Nucleus accumbens (tissue), 56 donors: ENCODE measurements at places on chromosomes 5 and 9.

GRCh38 chr5:139600336-139600949, 39.3 kb downstream of the UBE2D2 start:
- no peak for DNase-seq

DNA sequence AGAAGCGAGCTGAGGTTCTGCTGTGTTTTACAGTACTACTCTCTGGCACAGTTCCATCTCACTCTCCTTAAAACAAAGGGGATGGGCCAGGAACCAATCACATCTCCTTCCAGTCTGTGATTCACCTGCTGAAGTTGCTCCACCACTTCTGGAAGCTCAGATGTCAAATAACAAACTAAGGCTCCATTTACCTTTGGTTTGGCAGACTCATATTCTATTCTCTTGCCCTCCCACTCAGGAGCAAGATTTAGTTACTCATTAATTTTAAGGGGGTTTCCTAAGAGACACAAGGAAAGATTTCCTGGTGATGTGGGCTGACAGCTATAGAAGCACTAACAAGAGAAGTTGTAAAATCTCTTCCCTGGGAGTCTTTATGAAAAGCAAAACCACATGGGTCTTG, 37.8 kb upstream of the KIF2A start:
- DNase-seq, result no peak

DNA sequence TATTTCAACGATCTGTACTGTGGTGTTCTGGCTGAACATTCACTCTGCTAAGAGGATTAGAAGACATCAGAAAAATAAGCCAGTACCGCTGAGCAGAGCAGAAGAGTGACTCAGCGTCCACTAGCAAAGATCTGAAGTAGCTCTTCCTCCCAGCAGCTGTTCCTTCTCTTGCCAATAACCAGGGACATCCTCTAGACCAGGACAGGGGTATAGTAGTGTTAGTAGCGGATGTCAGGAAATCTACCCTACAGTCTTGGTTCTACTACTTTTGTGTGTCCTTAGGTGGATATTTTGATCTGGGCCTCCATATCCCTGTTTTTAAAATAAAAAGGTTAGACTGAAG, 103.6 kb downstream of the TSSK1B start:
- no peak for DNase-seq

GRCh38 chr5:154813736-154814135, 36.7 kb downstream of the FAXDC2 start:
- DNase-seq, result no peak

- DNase-seq, result no peak
Measured at GRCh38 chr9:107480386-107480789, 9.2 kb downstream of the KLF4 start.

DNA sequence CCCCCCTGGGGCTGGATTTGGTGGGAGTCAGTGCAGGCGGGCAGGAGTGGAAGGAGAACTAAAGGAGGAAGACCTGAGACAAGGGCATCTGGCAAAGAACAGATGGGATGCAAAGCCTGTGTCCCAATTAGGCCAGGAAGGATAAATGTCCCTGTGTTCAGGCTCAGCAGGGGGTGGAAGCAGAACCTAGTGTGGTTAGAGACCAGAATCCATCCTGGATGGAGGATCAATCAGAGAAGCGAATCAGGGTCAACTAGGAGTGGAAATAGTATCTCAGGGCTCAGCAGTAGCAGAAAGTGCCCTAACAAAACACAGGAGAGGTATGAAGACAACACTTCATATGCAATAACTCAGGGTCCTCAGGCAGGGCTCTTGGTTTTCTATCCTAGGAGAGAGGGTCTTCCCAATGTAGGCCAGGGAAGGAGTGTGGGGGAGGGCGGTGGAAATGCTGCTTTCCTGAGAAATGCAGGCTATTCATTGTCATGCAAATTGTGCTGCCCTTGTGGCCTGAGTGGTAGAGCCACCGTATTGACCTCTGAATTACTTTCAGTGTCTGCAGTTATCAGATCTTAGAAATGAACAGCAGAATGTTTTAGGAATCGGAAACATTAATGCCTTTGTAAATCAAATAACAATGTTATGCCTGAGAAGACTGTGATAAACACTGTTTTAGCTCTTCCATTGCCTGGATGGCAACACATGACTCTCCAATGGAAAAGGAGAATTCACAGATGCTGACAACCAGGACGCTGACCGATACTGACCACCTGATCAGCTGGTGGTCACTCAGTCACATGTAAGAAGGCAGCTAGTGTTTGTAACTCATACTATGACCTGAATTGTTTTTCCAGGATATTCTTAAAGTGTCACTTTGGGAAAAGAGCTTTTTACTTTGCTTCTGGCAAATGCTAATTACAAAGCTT, 323.6 kb downstream of the SEMA5A start:
- no peak for DNase-seq

GRCh38 chr5:133396187-133396741, 216.1 kb downstream of the FSTL4 start:
- DNase-seq, result no peak

GRCh38 chr9:71767776-71768321, 464 bp downstream of the CEMIP2 start:
- DNase-seq, result no peak

- no peak for DNase-seq
Measured at GRCh38 chr5:2631758-2632157, 119.7 kb downstream of the IRX2 start.

GRCh38 chr9:104589626-104590025, 9.6 kb downstream of the OR13C5 start:
- no peak for DNase-seq

- no peak for DNase-seq
Measured at GRCh38 chr5:73440262-73440661, 8.3 kb downstream of the FOXD1 start.

DNA sequence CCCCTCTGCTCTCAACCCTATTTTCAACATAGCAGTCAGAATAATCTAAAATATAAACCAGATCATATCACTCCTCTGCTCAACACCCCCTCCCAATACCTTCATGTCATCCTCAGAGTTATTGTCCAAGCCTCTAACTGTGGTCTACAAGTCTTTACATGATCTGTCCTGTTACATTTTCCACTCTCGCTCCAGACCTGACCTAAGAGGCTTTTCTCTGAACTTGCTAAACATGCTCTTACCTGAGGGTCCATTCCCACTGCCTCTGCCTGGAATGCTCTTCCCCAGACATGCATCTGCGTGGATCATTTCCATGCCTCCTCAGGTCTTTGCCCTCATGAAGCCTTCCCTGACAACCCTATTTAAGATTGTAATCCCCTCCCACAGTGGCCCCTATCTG, 12.0 kb downstream of the NIPSNAP3B start:
- DNase-seq, result no peak

DNA sequence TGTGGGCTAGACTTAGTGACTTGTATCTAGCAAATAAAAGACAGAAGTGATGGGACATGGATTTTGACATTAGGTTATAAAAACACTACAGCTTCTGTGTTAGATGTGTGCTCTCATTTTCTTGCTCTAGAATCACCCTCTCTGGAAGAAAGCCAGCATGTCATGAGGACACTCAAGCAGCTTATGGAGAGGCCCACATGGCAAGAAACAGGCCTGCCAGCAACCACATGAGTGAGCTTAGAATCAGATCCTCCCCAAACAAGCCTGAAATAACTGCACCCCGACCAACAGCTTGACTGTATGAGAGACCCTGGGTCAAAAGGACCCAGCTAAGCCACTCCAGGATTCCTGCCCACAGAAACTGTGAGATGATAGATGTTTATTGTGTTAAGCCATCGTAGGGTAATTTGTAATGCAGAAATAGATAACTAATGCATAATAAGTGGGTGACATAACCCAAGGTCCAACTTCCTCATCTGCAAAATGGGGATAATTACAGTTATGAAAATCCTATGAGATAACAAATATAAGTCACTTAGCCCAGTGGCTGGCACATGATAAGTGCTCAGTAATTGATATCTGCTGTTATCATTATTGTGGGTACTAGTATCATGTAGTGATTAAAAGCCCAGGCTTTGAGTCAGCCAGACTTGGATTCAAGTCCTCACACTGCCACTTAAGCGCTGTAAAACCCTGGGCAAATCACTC, 86.5 kb downstream of the KLHL3 start:
- DNase-seq, result no peak

DNA sequence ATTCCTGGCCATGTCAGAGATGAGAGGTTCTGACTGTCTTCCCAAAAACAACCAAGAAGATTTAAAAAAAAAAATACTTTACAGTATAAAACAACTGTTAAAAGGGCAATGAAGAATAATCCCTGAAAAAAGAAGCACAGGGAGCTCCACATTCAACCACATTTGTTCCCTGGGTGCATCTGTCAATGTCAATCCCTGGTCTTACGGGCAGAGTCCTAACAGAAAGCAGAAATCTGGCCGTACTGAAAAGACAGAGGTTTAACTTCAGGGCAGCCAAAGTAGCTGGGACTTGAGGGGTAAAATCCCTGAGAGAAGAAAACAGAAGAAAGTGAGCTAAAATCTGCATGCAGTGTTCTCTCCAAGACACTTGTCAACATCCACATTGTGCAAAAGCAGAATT, 76.6 kb downstream of the RICTOR start:
- no peak for DNase-seq

- no peak for DNase-seq
Measured at GRCh38 chr9:137117269-137117731, 2.8 kb upstream of the DPP7 start.

DNA sequence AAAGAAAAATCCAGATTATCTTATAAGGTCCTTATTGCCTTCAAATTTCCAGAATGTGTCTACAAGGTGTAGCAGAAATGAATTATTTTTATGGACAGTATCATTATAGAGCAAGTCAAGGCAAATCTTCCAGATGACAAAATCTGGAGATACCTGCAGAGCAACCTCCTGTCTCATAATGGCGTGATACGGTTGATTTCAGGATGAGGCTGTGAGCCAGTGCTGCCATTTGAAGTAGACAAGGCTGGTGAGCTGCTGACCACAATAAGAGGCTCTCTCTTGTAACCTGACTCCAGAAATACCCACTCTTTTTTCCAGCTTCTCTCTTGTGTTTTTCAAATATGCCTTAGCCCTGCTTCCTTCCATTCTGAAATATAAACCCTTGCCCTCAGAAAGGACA, 108.2 kb downstream of the HTR1A start:
- DNase-seq, result no peak

DNA sequence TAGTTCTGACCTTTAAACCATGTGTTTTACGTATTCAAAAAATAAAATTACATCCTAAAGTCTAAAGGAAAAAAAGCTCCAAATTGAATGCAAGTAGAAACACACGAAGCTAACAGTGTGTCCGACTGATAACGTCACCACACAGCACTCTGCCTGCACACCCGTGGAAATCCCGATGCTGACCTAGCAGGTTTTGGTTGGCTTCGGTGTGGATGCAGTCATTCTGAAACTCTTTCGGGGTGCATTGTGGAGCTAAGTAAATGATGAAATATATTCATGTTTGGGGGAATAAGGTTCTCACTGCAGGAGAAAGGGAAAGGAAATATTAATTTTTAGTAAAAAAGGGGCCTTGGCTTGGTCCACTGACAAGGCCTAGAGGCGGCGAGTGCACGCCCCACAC, 2.0 kb downstream of the RASGEF1C start:
- DNase-seq, result no peak
